A549 treated with RU486 at 1 μM for 4 hours (cell line): ENCODE measurements at places on chromosomes 11 and 22. TPM values are rescaled to one million over a fixed set of nuclear protein-coding genes. Genes with fewer than 3 reads are reported as not detected.

The OR6T1 gene
- not detected in 5 replicates for total RNA-seq

The SLC25A1 gene
- total RNA-seq: 47.6 to 66.2 TPM (median 61.3 TPM) in 5 replicates

The FGF4 gene
- not detected in 5 replicates for total RNA-seq

The APOA5 gene
- total RNA-seq: not detected in 5 replicates

The OR2AG1 gene
- total RNA-seq: not detected in 5 replicates

The FREY1 gene
- total RNA-seq: 0.20 to 1.00 TPM (median 0.32 TPM) in 3 of 5 replicates, not detected in the others

The GSTT4 gene
- total RNA-seq: not detected in 5 replicates

The CREB3L1 gene
- total RNA-seq: 3.9 to 6.2 TPM (median 5.2 TPM) in 5 replicates

The SLC37A2 gene
- 0.05 to 0.33 TPM (median 0.09 TPM) in 5 replicates for total RNA-seq

The FOSL1 gene
- total RNA-seq: 160 to 254 TPM (median 205 TPM) in 5 replicates

The IGLL5 gene
- total RNA-seq: not detected in 5 replicates

The KAT5 gene
- total RNA-seq: 41.0 to 55.2 TPM (median 52.3 TPM) in 5 replicates

The ZP1 gene
- total RNA-seq: 0.15 to 0.58 TPM (median 0.21 TPM) in 4 of 5 replicates, not detected in the other

The PRAME gene
- 98.9 to 108 TPM (median 104 TPM) in 5 replicates for total RNA-seq

The ASRGL1 gene
- 7.1 to 16.1 TPM (median 11.8 TPM) in 5 replicates for total RNA-seq

The OPCML gene
- not detected in 5 replicates for total RNA-seq

The TNNT3 gene
- not detected in 5 replicates for total RNA-seq

The GNAZ gene
- 2.2 to 3.2 TPM (median 2.5 TPM) in 5 replicates for total RNA-seq

The GAL gene
- total RNA-seq: 12.6 to 22.8 TPM (median 19.1 TPM) in 5 replicates

The FAM111A gene
- 7.8 to 10.4 TPM (median 9.0 TPM) in 5 replicates for total RNA-seq

The TRIM48 gene
- total RNA-seq: not detected in 5 replicates

The NR1H3 gene
- 10.1 to 17.8 TPM (median 14.7 TPM) in 5 replicates for total RNA-seq

The SLC22A9 gene
- not detected in 5 replicates for total RNA-seq

The HTR3A gene
- total RNA-seq: not detected in 5 replicates

The CDC42BPG gene
- total RNA-seq: 0.95 to 1.9 TPM (median 1.5 TPM) in 5 replicates

The OR52A1 gene
- total RNA-seq: not detected in 5 replicates

The PGM2L1 gene
- 4.6 to 14.4 TPM (median 14.1 TPM) in 5 replicates for total RNA-seq

The RPLP2 gene
- 1,693 to 2,940 TPM (median 2,495 TPM) in 5 replicates for total RNA-seq

The DKK3 gene
- total RNA-seq: 10.1 to 15.6 TPM (median 12.2 TPM) in 5 replicates

The HMOX1 gene
- 621 to 911 TPM (median 716 TPM) in 5 replicates for total RNA-seq

The LINC01488 gene
- not detected in 5 replicates for total RNA-seq

The DBX1 gene
- not detected in 5 replicates for total RNA-seq

The FBLN1 gene
- 31.9 to 55.2 TPM (median 45.2 TPM) in 5 replicates for total RNA-seq

The KDM4E gene
- total RNA-seq: not detected in 5 replicates

The TMEM151A gene
- 1.6 to 4.3 TPM (median 3.9 TPM) in 5 replicates for total RNA-seq
